ENCODE measurements at places on chromosomes 11 and 22. TPM values are rescaled to one million over a fixed set of nuclear protein-coding genes. Genes with fewer than 3 reads are reported as not detected.

NFRKB gene
- 23.4 TPM for total RNA-seq

OTOG gene
- 3.3 TPM for total RNA-seq

CCDC73 gene
- total RNA-seq = 0.02 TPM

MUC2 gene
- total RNA-seq = 0.06 TPM

KDM4E gene
- not detected for total RNA-seq

SREBF2 gene
- total RNA-seq = 103 TPM

MS4A3 gene
- not detected for total RNA-seq

DBX1 gene
- total RNA-seq = 2.5 TPM

ACRV1 gene
- 0.08 TPM for total RNA-seq
